EH (cell line): ENCODE measurements at places on chromosomes 1 and 21.
A peak's percentile ranks its signal among the peaks of the same experiment; 100 is the strongest.

DNA sequence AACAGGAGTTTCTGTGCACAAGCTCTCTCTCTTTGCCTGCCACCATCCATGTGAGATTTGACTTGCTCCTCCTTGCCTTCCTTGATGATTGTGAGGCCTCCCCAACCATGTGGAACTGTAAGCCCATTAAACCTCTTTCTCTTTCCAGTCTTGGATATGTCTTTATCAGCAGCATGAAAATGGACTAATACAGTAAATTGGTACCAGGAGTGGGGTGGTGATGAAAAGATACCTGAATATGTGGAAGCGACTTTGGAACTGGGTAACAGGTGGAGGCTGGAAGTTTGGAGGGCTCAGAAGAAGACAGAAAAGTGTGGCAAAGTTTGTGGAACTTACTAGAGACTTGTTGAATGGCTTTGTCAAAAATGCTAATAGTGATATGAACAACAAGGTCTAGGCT lies 69.1 kb upstream of the VANGL1 start:
- DNase-seq = no peak

GRCh38 chr21:26597981-26598380 lies 24.9 kb upstream of the CYYR1 start:
- DNase-seq = no peak

- DNase-seq = no peak
These were observed 38.5 kb upstream of the KCNA3 start for GRCh38 chr1:110713221-110713620.

- peak; percentile 70 for DNase-seq
These were observed 36.1 kb downstream of the BRINP2 start for GRCh38 chr1:177206831-177207355.

DNA sequence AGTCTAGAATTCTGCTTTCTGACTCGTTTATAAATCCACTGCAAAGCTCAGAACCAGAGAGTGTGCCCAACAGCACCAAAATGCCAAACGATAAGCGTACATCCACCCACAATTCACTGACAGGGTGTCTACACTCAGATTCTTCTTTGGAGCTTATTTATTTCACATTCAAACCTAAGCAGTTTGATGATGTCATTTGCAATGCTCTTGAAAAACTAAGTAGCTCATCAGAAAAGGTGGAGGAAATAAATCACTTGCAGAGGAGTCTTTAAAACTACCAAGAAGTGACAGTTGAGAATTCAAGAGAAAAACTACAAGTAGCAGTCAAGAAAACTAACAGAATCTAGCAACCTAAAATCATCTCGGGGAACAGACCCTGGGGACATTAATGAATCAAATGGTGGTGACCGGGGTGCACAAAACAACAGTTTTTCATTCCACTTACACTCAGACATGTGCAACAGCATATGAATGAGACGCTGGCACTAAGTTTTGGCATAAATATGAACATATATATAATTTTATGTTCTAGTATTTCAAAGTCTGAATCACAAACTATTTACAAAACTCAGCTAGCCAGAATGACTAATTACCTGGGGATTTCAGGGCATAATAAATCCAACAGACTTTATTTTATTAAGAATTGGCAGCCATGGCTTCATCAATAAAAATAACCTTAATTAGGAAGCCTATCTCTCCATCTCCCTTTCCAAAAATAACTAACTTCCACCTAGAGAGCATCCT lies 119.4 kb downstream of the SIPA1L2 start:
- DNase-seq = no peak

DNA sequence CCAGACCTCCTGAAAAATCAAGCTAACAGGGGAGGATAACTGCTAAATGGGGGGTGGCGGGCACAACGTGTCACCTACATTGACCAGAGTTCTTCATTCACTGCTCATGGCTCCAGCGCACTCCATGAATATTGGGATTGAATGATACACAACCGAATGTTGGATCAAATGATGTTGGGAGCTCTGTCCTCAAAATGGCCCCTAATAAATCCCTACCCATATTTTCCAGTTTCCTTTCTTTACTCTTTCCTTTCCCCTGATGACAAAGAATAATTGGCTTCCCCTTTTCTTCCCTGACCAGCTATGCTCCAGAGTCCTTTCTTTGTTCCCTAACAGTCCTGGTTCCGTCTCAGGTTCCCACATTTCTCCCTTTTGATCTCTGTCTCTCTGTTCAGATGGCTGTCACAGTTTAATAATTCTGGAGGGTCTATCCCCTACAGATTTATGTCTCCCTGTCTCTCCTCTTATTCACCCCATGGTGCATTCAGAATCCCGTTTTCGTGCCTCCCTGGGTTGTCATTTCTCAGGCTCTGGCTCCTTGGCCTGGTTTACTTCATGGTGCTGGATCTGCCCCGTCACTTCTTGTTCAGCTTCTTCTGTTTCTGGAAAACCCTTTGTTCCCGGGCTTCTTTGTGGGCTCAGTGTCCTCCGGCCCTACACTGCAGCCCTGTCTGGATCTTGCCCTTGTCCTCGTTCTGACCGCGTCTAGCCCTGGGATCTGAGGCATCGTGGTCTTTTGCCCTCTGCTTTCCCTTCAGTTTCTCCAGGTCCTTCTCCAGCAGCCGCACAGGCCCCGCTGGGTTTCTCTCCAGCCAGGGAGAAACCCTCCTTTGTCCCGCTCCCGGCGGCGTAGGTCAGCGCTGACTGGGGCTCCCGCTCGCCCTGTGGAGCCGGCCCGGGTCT lies 78.3 kb downstream of the NDUFS5 start:
- DNase-seq = peak; percentile 56
